ENCODE measurements at places on chromosomes 4 and X. TPM values are rescaled to one million over a fixed set of nuclear protein-coding genes. Genes with fewer than 3 reads are reported as not detected.
A peak's percentile ranks its signal among the peaks of the same experiment; 100 is the strongest.

DNA sequence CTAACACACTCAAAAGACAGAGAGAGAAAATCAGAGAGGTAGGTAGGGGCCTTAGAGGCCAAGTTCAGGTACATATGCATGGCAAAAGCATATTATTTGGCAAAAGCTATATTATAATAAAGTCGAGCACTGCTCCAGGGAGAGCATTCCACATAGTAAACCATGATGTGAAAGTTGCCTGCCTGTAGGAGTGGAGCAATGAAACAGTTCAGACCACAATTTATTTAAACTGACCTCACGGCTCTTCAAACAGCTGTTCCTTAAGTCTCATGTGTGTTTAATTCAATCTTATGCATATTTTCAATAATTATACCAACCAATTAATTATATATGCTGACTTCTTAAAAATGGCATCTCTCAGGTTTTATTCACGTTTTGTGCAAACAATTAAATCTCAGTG, 3.3 kb downstream of the RFC1 start:
- H3K4me3 ChIP-seq, result no peak overlapping the region
- no peaks in the 10 kb centered on the region for H3K36me3 ChIP-seq
- no peak overlapping the region for H3K27ac ChIP-seq
- H3K27me3 ChIP-seq, result no peaks in the 10 kb centered on the region

DNA sequence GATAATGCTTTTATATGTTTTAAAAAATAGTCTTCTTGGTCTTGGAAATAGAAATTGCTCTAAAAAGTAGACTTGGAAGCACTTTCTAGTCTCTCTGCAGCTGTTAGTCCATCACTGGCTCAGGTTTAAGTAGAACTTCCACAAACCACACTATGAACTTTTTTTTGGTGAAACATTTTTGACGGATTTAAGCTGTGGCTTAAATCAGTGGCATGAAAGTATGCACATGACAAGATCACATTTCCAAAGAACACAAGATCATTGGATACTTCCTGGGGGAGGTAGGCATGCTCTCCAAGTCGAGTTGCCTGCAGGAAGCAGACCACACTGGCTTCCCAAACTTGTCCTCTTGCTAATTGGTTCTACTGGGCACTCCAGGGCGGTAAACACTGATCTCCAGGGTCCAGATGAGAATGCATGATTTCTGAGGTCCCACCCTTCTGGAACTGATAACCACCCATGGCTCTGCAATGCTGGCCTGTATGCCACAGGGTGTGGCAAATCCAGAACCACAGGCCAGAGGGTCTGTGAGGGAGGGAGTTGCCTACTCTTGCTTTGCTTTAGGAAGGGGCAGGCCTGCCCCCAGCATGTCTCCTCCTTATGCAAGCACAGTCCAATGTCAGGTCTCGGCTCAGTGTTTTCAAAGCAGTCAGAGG, 331.9 kb upstream of the SFRP2 start:
- no peak overlapping the region for H3K4me3 ChIP-seq
- no peaks in the 10 kb centered on the region for H3K36me3 ChIP-seq
- H3K27ac ChIP-seq, result no peak overlapping the region
- no peak for DNase-seq

GRCh38 chrX:21843179-21843578, 3.8 kb downstream of the MBTPS2 start:
- H3K27me3 ChIP-seq, result no peaks in the 10 kb centered on the region
- H3K27ac ChIP-seq, result no peak overlapping the region
- no peak overlapping the region for H3K4me3 ChIP-seq
- no peak for DNase-seq
- no peaks in the 10 kb centered on the region for H3K4me1 ChIP-seq

DNA sequence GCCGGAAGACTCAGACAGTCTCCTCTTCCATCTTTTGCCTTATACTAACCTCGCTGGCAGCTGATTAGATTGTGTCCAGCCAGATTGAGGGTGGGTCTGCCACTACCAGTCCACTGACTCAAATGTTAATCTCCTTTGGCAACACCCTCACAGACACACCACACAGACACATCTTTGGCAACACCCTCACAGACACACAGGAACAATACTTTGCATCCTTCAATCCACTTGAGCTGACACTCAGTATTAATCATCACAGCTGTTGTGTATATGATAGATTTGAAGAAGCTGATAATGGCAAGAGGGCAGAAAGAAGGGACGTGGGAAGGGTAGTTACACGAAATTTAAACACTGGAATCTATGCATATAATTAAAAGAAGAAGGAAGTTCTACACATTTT, 139.5 kb downstream of the ANKRD50 start:
- no peaks in the 10 kb centered on the region for H3K4me1 ChIP-seq
- no peaks in the 10 kb centered on the region for H3K27me3 ChIP-seq
- DNase-seq, result no peak

Gene SSX4
- polyA plus RNA-seq, result not detected

DNA sequence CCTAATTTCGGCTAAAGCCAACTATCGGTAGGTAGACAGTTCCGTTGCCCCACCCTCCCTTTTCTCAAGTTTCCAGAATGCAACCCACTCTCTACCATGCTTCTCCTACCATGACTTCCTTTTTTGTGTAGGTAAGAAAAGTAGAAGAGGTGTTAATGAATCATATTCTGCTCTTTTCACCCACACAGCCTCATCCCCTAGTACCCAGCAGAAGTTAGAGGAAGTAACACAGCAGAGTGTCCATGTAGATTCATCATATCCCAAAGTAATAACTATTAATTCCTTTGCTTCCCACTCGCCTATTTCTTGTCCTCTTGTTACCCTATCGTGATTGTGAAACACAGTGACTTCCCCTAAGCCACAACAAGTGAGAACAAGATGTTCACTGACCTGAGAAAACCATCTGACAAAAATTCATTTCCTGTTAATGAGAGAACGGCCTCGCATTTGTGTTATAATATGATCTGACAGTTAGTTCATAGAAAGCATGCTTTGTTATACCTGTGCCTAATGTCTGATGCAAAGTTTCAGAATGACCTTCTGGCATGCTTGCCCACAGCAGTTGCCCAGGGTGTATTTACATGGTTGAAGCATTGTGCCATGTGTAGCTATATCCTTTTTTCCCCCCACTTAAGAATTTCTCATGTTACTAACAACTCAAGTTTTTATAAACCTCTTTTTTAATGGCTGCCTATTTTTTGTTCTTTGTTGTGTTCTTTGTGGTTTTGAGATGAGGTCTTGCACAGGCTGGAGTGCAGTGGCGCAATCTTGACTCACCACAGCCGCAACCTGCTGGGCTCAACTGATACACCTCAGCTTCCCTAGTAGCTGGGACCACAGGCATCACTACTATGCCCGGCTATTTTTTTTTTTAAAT, 185.6 kb downstream of the RAP1GDS1 start:
- H3K27me3 ChIP-seq, result no peaks in the 10 kb centered on the region
- H3K4me1 ChIP-seq, result no peaks in the 10 kb centered on the region
- H3K4me3 ChIP-seq, result no peak overlapping the region
- peaks cover 11% of the 10 kb centered on the region for H3K36me3 ChIP-seq
- no peak for DNase-seq
- no peak overlapping the region for H3K27ac ChIP-seq

GRCh38 chr4:185128272-185129119, 14.6 kb upstream of the SLC25A4 start:
- no peaks in the 10 kb centered on the region for H3K4me1 ChIP-seq
- peak overlapping the region; percentile 57 for H3K27ac ChIP-seq
- peak; percentile 46 for DNase-seq
- peaks cover 5% of the 10 kb centered on the region for H3K27me3 ChIP-seq
- H3K4me3 ChIP-seq, result peak overlapping the region; percentile 47
- no peaks in the 10 kb centered on the region for H3K36me3 ChIP-seq

DNA sequence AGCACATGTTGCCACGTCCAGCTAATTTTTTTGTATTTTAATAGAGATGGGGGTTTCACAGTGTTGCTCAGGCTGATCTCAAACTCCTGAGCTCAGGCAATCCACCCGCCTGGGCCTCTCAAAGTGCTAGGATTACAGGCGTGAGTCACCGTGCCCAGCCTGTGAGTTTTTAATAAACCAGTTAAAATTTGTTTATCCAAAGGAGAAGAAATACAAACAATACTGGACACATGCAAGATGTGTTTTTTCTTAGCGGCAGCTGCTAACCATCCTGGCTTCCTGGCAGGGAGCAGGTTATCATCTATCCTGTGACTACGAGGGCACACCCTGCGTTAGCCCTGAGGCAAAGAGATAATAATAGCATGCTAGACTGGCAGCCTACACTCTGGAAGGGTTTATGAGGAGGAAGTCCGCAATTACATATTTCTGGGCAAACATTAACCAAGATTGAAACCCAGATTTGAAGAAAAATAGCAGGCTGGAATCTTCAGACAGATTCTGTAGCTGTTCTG, 191.4 kb downstream of the SPRY1 start:
- no peaks in the 10 kb centered on the region for H3K4me1 ChIP-seq
- no peaks in the 10 kb centered on the region for H3K27me3 ChIP-seq
- H3K4me3 ChIP-seq, result no peak overlapping the region
- DNase-seq, result no peak
- H3K36me3 ChIP-seq, result no peaks in the 10 kb centered on the region
- H3K27ac ChIP-seq, result no peak overlapping the region

DNA sequence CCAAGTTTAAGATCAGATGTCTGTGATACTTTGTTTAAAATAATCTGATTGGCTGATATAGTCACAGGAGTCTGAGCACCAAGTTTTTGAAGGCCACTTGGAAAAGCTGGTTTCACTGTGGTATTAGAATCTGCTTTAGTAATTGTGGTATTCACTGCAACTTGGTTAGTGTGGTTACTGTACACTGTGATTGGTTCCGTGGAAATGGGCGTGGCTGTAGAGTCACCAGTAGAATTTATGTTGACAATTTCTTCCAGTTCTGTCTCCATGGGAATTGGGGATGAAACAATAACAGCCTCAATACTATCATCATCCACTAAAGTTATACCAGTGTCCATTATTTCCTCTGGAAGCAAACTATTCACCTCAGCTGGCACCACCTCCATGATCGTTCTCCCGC, 26.2 kb downstream of the LIN54 start:
- no peaks in the 10 kb centered on the region for H3K27me3 ChIP-seq
- peak; percentile 10 for DNase-seq
- H3K36me3 ChIP-seq, result peaks cover 7% of the 10 kb centered on the region
- no peak overlapping the region for H3K4me3 ChIP-seq
- H3K4me1 ChIP-seq, result no peaks in the 10 kb centered on the region
- H3K27ac ChIP-seq, result no peak overlapping the region

DNA sequence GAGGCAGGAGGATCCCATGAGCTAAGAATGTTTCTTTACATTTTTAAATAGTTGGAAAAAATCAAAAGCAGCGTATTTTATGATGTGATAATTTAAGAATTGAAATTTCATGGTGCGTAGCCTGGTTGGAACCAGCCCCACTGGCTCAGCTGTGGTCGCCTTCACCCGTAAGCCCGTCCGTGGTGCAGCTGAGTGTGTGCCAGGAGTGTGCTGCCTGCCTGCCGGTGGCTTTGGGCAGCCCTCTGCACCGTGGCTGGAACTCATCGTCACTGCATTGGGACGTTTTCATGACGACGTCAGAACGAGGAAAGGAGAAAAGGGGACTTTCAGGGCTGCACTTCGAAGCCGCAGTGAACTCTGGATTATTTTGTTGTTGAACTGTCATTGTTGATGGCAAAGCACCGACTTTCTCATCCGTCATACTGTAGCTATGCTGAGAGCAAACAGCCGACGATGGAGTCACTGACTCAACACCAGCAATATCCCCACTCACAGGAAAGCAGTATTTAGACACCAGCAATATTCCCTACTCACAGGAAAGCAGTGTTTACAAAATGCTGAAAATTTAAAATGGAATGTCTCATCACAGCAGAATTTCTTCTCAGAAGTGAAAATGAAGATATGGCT, 35.1 kb downstream of the PCGF3 start:
- H3K36me3 ChIP-seq, result peaks cover 10% of the 10 kb centered on the region
- no peak for DNase-seq
- H3K4me1 ChIP-seq, result no peaks in the 10 kb centered on the region
- H3K4me3 ChIP-seq, result no peak overlapping the region
- H3K27me3 ChIP-seq, result no peaks in the 10 kb centered on the region
- no peak overlapping the region for H3K27ac ChIP-seq

Gene BTC
- polyA plus RNA-seq, result 3.0 TPM

- peaks cover 7% of the 10 kb centered on the region for H3K36me3 ChIP-seq
- DNase-seq, result no peak
- no peaks in the 10 kb centered on the region for H3K27me3 ChIP-seq
- H3K4me1 ChIP-seq, result no peaks in the 10 kb centered on the region
Measured at GRCh38 chr4:11402192-11402591, 26.5 kb downstream of the HS3ST1 start.

Gene KIAA0232
- 6.8 TPM for polyA plus RNA-seq

GRCh38 chr4:8702516-8703400, 110.2 kb downstream of the CPZ start:
- H3K4me3 ChIP-seq, result no peak overlapping the region
- no peak overlapping the region for H3K27ac ChIP-seq
- no peaks in the 10 kb centered on the region for H3K36me3 ChIP-seq

DNA sequence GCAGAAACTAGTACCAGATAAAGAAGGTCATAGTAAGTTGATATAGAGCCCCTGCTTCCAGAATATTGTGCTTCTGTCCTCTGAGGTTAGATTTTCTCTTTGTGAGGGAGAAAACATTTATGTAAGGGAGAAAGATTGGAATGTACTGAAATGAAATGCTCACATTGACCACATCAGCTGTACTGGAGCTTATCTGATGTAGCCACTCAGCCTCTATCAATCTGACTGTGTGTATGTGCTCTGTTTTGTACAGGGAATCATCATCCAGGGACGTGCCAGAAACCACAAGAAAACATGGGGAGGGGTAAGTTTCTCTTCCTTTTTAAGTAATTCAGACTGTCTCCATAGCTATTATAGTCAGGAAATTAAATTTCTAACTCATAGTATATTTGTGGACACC, 56.8 kb downstream of the PRRG1 start:
- no peaks in the 10 kb centered on the region for H3K27me3 ChIP-seq
- no peaks in the 10 kb centered on the region for H3K36me3 ChIP-seq
- DNase-seq, result peak; percentile 26

Gene TMEM31
- polyA plus RNA-seq, result 0.30 TPM

DNA sequence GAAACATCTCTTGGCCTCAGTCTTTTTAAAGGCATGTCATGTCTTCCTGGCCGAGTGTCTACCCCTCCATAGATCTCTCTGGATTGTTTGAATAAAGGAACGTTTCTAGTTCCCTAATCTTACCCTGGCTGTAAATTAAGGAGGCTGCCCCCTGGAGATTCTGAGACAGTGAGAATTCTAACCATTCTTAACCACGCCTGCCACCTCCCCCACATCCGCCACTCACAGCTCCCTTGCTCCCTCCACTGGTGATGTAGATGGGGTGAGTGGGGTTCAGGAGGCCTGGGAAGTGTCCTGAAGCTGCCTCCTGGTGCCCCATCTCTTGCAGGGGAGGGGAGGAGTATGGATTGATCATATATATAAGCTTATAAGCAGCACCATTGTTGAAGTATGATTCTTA, 48.0 kb upstream of the TRIM2 start:
- no peaks in the 10 kb centered on the region for H3K36me3 ChIP-seq
- no peak overlapping the region for H3K4me3 ChIP-seq
- peaks cover under 1% of the 10 kb centered on the region for H3K4me1 ChIP-seq

- H3K27ac ChIP-seq, result no peak overlapping the region
- peaks cover 19% of the 10 kb centered on the region for H3K36me3 ChIP-seq
- peaks cover 3% of the 10 kb centered on the region for H3K4me1 ChIP-seq
- no peak for DNase-seq
Measured at GRCh38 chr4:153295131-153295755, 49.2 kb upstream of the MND1 start.

Data from lung (tissue), 17 donors.